ENCODE measurements at places on chromosomes 3 and 15. TPM values are rescaled to one million over a fixed set of nuclear protein-coding genes. Genes with fewer than 3 reads are reported as not detected.

The RHOV gene
- not detected for total RNA-seq

The THBS1 gene
- 277 TPM for total RNA-seq

The TRPC1 gene
- 28.4 TPM for total RNA-seq

The SNRK gene
- 20.1 TPM for total RNA-seq

The UBAP1L gene
- total RNA-seq, result 1.2 TPM

The ASB14 gene
- total RNA-seq, result under 0.01 TPM
